ENCODE measurements at places on chromosomes 7 and 10.

- no peak for DNase-seq
Measured at GRCh38 chr7:137342265-137342664, 1.3 kb downstream of the PTN start.

GRCh38 chr7:20241911-20242261 is 24.7 kb upstream of the MACC1 start:
- DNase-seq = no peak

- no peak for DNase-seq
Measured at GRCh38 chr7:102169651-102170392, 116.8 kb upstream of the SH2B2 start.

DNA sequence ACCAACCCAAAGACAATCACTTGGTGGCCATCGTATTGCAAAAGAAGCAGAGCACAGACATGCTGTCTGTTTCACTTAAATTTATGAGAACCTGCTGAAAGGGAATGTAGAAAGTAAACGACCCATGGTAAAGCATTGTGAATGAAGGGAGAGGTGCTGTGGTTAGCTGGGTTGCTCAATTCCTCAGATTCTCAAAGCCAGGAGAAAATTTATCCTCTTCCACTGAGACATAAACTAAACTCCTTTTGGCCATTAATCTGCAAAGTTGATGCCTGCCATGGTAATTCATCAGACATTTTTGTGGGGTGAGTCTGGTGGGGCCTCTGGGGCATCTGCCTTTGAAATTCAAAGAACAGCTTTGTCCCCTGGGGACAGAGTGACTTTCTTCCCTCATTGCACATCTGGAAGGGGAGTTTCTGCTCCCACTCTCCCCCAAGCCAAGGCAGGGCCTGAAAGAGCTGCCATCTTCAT is 951.0 kb downstream of the LRMDA start:
- DNase-seq = no peak

GRCh38 chr10:126838316-126838715 is 66.9 kb upstream of the DOCK1 start:
- no peak for DNase-seq

DNA sequence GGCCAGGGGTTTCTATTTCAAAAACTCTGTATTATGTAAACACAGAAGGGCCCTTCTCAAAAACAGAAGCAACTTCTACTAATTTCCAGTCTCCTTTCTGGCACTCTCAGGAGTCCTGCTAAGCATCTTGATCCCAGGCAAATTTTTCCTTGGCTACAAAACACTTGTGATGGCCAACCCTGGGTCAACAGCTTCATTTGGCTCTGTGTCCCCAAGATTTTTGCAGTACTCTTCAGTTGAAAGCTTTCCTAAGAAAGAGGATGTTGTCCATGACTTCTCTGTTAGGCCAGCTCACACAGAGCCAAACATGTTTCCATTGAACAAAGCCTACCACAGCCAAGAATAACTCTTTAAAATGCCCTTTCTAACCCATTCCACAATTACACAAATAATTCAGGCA is 99.0 kb upstream of the EGR2 start:
- no peak for DNase-seq

DNA sequence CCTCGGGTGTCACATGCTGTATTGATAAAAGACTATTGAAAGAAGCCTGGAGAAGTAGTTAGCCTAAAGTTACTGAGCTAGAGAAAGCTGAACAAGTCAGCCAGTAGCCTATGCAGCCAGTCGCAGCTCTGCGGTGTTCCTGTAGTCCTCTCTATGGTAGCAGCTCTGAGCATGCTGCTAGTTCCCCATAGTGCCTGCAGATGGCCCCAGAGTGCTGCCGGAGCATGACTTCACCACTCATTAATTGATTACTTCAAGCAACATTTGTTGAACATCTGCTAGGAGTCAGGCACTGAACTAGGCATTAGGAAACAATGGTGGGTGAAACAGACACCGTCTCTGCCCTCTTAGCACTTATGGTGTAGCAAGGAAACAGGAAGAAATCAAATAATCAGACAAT is 422.7 kb downstream of the SORCS3 start:
- DNase-seq = no peak

GRCh38 chr7:138590154-138590553 is 111.0 kb downstream of the SVOPL start:
- no peak for DNase-seq

DNA sequence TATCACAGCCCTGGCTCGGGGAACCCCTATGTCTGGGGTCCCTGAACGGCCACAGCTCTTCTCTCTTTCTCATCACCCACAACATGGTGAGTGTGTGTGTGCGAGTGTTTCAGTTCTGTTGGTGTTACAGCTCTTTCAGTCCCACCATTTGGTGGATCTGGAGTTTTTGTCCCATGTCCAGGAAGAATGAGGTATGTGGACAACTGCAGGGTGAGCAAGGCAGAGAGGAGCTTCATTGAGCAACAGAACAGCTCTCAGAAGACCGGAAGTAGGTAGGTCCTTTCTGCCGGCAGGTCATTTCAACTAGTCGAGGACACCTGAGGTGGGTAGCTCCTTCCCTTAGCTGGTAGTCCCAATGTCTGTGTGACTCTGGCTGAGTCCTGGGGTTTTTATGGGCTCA is 9.5 kb downstream of the PAX4 start:
- DNase-seq = no peak

DNA sequence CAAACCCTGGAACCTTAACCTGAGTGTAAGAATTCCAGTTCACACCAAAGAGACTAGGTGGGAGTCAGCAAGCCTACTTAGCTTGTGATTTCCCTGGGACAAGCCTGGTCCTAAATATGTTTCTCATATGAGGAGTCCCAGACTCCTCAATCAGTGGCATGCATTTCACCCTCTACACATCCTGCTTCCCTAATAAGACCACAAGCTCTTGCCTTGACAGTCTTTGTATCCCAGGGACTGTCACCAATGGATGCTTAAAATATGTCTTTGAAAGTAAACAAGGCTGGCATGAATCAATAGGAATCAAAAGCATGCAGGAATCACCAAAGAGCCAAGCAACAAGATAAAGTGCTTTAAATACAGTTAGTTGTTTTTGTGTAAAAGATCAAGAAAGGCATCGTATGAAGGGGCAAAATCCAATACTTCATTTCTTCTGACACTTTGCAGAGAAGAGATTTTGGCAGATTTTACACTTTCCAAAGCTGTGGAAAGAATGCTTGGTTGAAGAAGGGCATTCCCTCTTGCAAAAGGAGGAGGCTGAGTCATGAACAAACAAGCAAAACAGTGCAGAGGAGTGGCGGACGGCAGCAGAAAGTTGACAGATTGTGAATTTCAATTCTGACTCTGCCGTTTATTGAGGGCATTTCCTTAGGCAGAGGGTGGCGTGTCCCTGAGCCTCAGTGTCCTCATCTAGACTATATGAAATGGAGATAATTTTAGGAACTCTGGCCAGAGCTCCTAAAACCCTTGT is 8.5 kb upstream of the NFE2L3 start:
- no peak for DNase-seq

GRCh38 chr10:92430103-92430502 is 139.1 kb downstream of the MARCHF5 start:
- DNase-seq = no peak

- no peak for DNase-seq
Measured at GRCh38 chr7:77330169-77330882, 85.8 kb downstream of the GSAP start.

GRCh38 chr10:102352066-102352715 is 43.3 kb upstream of the NFKB2 start:
- no peak for DNase-seq

DNA sequence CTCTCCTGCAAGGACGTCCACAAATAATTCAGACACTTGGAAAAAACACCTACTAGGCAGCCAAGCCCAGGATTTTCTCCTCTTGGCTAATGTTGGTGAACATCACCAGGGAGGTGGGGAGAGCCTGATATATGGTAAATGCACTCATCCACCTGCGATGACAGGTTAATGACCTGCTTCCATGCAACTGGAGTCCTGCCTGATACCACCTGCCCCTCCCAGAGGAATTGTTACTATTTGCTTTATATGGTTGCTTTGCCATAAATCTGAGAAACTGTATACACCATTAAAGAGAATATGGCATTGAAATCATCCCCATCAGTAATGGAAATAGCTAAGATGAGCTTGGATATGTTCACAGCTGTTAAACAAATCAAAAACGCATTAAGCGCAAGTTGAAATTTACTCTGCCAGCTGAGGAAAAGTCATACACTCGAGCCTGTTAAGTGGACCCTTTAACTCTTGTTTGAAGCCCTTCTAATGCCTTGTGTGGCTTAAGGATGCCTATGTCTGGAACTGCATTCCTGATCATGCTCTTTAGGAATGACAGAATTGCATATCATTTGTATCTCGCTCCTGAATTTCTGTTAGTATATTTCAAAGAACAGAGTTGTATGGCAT is 208.3 kb downstream of the PRPF18 start:
- no peak for DNase-seq

- no peak for DNase-seq
Measured at GRCh38 chr7:46215987-46216567, 295.0 kb upstream of the IGFBP3 start.

- DNase-seq = no peak
Measured at GRCh38 chr10:26479766-26480492, 41.8 kb downstream of the APBB1IP start.

DNA sequence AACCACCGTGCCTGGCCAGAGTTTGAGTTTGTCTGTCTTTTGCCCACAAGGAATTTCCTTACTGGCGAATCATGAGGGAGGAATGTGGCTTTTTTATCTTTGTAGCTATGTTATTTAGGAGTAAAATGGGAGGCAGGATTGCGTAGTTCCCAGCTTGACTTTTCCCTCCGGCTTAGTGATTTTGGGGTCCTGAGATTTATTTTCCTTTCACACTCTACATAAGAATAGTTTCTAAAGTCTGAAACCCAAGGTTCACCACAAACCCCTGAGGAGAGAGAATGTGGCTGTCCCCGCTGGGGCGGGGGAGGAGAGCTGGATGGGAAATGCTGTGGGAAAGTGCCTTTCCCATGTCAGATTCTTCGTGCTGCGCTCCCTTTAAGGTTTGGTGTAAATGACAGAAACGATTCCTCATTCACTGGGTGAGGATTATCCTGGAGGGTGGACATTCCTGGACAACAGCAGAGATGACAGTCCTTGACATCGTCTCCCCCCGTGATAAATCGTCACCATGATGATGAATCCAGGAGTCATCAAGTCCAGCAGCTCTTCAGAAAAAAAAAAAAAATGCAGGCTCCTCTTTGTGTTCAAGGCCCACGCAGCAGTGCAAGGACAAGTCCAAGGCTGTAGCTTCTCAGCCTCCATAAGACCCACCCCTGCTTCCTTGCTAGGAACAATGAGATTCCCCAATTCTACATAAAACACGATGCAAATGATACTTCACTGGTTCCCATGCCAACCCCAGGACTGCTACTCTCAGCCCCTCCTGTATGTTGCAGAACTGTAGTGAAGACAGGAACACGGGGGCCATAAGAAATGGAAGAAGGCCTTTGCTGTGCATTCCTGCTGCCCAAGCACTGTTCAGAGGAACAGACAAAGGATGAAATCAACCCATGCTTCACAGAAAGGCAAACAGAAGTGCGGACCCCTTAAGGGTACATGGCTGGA is 233.1 kb downstream of the CCDC3 start:
- DNase-seq = no peak

DNA sequence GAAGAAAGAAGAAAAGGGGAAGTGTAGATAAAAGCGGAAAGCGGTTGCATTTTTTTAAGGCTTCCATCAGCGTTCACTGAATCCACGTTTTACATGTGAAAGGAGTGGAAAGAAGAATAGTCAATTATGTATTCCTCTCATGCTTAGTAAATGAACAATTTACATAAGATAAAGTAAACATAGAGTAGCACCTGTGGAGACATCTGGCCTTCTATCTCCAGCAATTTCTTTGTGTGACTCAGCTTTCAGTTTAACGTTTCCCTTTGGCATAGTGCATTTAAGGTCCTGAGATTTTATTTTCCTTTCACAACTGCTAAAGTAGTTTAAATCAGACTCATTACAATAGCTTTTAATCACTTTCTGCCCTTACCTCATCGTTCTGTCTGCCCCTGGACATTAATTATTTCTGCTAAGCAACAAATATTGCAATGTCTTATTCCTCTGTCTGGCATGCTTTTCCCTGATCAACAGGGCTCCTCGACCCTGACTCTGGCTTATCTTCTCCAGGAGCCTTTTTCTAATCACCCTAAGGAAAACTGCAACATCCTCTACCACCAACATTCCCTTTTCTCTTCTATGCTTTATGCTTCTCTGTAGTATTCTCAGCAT is 383.5 kb upstream of the VWC2 start:
- no peak for DNase-seq

DNA sequence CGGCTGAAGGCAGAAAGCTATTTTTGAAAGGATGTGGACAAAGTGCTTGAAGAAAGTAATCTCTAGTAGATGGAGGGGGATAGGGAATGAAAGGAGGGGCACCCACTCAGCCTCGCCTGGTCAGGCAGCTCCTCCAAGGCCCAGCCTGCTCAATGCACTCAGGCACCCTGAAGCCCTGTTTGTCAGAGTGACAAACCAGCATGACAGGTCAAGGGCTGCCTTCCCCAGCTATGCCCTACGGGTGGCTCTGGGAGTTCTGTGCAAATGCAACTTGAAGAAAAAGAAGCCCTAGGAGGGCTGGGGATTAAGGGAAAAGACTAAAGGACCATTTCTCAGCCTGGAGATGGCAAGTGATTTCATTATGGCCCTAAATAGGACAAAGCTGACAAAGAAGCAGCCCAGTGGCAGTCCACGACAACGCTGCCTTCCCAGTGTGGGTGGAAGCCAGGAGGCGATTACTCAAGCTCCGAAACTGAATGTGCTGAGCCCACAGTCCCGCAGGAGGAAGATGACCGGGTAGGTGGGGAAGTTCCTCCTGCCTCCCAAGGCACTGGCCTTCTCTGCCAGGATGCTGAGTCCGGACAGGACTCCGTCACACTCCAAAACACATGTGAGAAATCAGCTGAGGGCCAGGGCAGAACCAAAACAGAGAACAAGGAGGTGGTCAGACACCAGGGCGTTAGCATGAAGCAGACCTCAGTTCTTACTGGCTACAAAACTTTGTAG is 16.3 kb downstream of the LIPA start:
- no peak for DNase-seq

- DNase-seq = no peak
Measured at GRCh38 chr7:38223306-38223705, 45.3 kb downstream of the STARD3NL start.

DNA sequence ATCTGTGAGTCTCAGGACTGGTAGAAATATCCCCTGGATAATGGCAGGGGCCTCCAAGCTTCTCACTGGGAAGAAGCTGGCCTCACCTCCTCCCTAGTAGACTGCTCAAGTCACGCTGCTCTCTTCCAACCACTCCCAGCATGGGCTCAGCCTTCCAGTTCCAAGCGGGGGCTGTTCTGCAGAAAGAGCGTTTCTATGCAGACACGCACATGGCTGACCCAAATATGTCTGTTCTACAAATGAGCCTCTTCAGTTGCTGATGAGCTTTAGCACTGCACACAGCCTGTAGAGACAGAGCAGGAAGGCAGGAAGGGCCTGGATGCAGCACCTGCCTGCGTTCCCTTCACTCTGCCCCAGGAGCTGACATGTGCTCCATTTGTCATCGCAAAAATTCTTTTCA is 523.9 kb upstream of the MGMT start:
- no peak for DNase-seq

DNA sequence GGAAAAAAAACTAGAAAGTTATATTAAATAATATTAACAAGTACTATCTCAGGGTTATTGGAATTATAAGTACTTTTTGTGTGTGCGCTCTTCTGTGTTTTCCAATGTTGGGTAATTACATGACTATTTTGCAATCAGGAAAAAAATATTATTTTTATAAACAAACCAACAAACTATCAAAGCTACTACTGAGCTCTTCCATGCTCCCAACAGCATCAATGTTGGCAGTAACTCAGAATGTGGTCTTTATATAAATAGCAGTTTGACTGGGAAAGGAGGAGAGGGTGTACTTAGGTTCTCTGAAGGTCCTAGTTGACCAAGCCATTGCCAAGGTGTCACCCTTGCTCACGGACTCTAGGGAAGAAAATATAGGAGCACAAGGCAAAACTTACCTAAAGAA is 15.0 kb downstream of the MTERF1 start:
- no peak for DNase-seq
